HepG2 (cell line): ENCODE measurements at places on chromosomes 1 and 21.

GRCh38 chr1:113041569-113042284 is 31.3 kb upstream of the LRIG2 start:
- DNase-seq: peak; percentile 7

- no peak for DNase-seq
Measured at GRCh38 chr1:55287723-55288122, 72.6 kb upstream of the USP24 start.

- DNase-seq: no peak
Measured at GRCh38 chr21:17370916-17371315, 141.9 kb upstream of the CXADR start.

DNA sequence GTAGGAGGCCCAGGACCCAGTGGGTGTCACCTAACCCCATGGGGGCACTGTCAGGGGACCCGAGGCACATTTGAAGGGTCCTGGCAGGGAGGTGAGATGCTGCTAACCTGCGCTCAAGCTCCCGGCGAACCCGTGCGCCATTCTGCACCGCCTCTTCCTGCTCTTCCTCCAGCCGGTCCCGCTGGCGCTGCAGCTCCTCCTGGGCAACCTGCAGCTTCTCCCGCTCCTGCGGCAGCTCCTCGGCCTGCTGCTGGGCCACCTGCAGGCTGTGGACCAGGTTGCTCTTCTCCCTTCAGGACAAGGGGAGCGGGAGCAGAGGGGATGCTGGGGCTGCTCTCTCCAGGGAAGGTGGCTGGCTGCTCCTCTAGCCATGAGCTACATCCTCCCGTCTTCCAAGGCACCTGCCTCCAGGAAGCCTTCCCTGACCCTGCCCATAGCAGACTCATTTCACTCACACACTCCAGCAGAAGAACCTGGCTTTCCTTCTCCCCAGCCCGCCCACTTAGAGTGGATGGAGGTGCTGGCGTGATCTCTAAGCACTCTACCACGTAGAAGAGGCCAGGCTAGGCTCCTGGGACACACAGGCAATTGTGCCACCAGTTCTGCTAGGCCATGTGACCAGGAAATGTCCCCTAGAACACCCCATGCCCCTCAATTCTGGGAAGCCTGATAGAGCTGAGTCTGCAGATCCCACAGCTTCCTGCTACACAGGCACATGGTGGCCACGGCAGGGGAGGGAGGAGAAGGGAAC is 15.2 kb upstream of the NBPF1 start:
- DNase-seq: no peak

GRCh38 chr1:97502360-97502759 is 418.5 kb downstream of the DPYD start:
- DNase-seq: peak; percentile 0

DNA sequence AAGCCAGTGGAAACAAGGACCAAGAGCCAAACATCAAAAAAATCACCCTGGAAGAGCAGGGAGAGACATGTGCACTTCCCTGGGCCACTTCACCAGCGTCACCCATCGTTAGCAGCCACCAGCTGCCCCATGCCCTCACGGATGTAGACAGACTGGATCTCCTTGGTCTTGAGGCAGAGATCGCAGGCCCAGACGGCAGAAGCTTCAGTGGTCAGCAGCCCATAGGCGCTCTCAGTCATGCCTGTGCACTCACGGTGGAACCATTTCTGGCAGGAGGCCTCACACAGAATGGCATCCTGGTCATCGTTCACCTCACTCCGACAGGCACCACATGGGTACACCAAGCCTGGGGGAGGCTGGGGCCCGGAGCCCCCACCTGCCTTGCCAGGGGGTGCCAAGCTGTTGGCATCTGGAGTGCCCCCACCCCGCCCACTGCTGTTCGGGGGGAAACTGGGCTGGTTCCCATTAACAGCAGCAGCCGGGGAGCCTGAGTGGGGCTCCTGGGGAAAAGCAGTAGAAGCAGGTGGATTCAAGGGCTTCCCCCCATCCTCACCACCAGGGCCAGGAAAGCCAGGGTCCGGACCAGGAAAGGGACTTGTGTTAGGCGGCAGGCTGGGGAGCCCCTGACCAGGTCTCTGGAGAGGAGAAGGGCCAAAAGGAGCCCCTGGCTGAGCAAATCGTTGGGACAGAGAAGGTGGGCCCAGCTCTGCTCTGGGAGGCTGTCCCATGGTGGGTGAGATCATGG is 2.7 kb downstream of the PYGO2 start:
- no peak for DNase-seq

- no peak for DNase-seq
Measured at GRCh38 chr1:227343727-227344551, 25.6 kb upstream of the CDC42BPA start.

DNA sequence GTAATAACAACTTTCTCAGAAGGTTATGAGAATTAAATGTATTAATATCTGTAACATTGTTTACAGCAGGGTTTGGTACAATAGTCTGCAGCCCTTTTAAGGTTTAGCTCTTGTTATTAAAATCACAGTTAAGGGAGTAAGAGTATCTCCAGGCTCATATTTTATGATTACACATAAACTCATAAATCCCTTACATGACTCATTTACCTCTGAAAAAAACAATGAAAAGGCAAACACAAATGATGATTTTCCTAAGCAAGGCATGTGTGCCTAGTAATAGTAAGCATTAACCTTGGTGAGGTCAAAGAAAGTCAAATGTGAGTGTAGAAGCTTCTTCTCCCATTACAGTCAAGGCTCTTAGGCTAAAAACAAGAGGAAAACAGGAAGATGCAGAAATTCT is 84.5 kb upstream of the ADGRL4 start:
- DNase-seq: no peak

GRCh38 chr1:220680085-220680687 is 10.0 kb upstream of the C1orf115 start:
- DNase-seq: peak; percentile 42

- DNase-seq: no peak
Measured at GRCh38 chr1:226973371-226973897, 33.3 kb downstream of the COQ8A start.

GRCh38 chr1:169312084-169312954 is 55.3 kb downstream of the NME7 start:
- DNase-seq: no peak

DNA sequence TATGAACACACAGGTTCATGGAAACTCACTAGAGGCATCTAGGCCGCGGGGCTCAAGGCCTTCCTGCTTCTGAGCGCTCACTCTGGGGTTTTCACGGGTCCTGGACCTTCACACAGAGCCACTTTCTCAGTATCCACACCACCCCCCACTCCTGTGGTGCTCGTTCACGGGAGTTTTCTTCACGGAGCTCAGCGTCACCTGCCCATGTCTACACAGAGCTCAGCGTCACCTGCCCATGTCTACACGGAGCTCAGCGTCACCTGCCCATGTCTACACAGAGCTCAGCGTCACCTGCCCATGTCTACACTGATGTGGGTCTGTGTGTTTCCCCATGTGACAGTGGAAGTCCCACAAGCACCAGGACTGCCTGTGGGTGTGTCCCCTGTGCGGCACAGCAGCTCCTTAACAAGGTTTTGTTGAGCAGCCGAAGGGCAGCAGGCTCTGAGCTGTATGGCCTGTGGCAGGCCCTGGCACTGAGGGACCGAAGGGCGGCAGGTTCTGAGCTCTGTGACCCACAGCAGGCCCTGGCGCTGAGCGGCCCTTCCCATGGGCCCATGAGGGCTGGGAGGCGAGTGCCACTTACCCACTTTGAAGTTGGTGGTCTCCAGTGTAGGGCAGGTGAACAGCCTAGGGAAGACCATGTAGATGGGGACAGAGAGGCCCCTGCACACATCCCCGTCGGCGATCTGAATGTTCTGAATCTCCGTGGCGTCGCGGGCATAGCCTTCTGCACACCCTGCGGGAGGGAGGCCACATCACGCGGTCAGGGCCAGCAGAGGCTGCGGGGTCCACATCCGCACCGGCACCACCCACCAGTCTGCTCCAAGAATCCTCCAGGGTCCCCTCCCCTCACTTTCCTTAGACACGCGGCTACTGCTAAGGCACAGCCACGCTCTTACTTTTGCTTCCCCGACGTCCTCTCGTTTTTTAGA is 39.8 kb downstream of the VPS26C start:
- no peak for DNase-seq

GRCh38 chr1:183498342-183498991 is 26.2 kb downstream of the SMG7 start:
- DNase-seq: no peak

DNA sequence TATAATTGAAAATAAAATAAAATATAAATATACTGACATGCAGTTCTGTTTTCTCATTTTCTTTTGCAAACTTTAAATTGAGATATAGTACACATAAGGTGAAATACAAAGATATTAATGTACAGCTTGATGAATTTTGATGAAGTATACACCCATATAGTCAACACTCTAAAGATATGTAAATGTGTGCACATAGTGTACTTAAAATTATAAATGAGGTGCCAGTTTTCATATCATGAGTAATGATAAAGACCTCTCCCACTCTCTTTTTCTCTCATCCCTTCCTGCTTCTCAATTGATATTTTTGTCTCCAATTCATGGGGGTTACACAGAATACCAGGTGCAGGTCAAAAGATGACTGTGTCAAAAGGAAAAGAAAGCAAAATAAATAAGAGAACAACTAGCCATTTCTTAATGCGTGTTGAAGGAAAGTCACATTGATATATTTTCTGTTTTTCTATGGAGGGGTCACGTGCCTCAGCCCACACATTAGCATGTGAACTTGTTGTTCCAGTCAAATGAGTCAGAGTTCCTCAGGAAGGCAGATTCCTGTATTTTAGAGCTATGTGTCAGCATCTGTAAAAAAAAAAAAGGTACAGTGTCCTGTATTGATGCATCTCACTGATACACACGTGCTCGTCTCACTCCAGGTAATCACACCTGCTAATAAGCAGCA is 64.3 kb upstream of the HOOK1 start:
- no peak for DNase-seq

GRCh38 chr1:2416403-2416802 is 4.0 kb upstream of the PEX10 start:
- no peak for DNase-seq

- no peak for DNase-seq
Measured at GRCh38 chr1:63859480-63860275, 85.9 kb downstream of the ROR1 start.

DNA sequence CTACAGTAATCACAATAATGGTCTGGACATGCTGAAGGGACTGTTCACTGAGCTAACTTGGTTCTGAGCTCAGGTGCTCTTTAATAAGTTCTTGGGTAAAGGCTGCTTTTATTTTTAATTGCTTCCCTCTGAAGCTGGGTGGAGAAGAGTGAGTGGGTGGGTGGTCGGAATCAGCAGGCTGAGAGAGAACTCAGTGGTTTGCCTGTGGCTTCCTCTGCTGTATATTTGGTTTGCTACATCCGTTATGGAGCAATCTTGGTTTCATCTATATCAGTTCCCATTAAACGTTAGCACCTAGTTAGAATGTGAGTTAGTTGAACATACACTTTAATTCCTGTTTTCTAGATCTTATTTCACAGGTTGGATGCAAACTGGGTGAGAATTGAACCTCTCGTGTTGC is 23.3 kb downstream of the CNIH4 start:
- DNase-seq: no peak

GRCh38 chr1:7646981-7647901 is 123.9 kb upstream of the VAMP3 start:
- DNase-seq: no peak

- DNase-seq: no peak
Measured at GRCh38 chr21:43598416-43599120, 60.7 kb downstream of the HSF2BP start.

- no peak for DNase-seq
Measured at GRCh38 chr1:209659909-209660308, 7.7 kb upstream of the LAMB3 start.

GRCh38 chr1:222926566-222926965 is 111.7 kb downstream of the DISP1 start:
- no peak for DNase-seq

DNA sequence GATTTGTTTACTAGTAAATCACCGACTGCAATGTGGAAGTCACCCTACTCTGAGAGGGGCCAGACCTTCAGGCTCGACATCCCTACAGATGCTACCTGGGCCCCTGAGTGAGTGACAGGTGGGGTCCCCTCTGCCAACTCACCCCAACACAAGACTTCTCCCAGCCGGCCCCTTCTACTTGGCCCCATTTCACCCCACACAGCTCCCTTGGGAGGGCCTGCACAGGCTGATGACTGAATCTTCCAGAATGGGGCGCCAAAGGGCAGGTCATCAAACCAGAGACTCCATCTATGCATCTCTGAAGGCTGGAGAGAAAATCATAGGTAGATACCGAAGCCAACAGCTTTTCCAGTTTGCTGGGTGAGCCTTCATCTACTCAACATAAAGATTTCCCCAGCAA is 9.4 kb upstream of the S100A8 start:
- no peak for DNase-seq

DNA sequence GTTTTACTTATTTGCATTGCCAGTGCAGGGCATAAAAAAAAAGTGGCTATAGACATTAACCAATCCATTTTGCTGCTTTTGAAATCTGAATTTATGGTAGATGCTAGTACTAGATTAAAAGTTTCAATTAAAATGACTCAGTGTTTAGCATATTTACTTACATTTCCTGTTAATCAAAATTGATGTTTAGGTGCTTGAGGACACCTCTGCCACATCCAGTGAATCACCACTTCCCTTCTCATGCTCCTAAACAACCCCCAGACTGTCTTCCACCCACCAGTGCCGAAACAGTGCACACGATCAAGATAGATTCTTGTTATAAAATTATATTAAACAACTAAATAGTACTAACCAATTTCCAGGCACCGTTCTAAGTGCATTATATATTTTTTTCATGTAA is 32.7 kb downstream of the HSD17B7 start:
- no peak for DNase-seq

DNA sequence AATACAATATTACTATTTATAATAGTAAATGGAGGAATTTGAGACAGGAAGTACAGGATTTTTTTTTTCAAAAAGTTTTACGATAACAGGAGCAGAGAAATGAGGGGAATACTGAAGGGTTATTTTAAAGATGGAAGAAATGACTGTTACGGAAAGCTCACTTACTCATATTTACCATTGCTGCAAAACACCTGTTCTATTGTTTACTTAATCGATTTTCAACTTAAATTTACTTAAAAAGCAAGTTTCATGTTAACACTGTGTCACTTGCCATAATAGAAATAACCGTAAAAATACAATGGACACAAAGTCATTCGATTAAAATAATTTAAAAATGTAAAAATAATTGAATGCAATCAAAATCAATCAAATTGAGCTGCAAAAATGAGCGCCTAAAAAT is 3.4 kb upstream of the EXO1 start:
- DNase-seq: no peak

DNA sequence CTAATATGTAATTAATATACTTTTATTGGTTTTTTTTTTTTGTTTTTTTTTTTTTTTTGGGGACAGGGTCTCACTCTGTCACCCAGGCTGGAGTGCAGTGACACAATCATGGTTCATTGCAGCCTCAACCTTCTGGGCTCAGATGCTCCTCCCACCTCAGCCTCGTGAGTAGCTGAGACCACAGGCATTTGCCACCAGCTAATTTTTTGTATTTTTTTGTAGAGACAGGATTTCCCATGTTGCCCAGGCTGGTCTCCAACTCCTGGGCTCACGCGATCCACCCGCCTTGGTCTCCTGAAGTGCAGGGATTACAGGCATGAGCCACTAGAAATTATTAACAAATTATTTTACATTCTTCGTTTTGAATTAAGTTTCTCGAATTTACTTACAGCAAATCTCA is 16.8 kb upstream of the POGZ start:
- DNase-seq: no peak

- no peak for DNase-seq
Measured at GRCh38 chr1:210323957-210324356, 4.7 kb upstream of the HHAT start.

GRCh38 chr1:178613271-178613945 is 100.5 kb downstream of the TEX35 start:
- no peak for DNase-seq
